ENCODE measurements at places on chromosomes 7 and 10. TPM values are rescaled to one million over a fixed set of nuclear protein-coding genes. Genes with fewer than 3 reads are reported as not detected.

HYCC1 gene
- total RNA-seq = 19.8 TPM

SLC16A9 gene
- total RNA-seq = 0.13 TPM

CCL24 gene
- total RNA-seq = not detected

CH25H gene
- 0.36 TPM for total RNA-seq

RNF133 gene
- not detected for total RNA-seq
